NCI-H526 treated with DMSO at 0.1 percent for 48 hours (cell line): ENCODE measurements at places on chromosomes 16 and 17.

GRCh38 chr16:19378511-19378910 lies 39.2 kb upstream of the TMC5 start:
- no peak for DNase-seq

GRCh38 chr17:29903471-29903870 lies 26.6 kb downstream of the SSH2 start:
- DNase-seq: peak; percentile 36

- no peak for DNase-seq
Measured at GRCh38 chr16:17403156-17403809, 67.5 kb downstream of the XYLT1 start.

DNA sequence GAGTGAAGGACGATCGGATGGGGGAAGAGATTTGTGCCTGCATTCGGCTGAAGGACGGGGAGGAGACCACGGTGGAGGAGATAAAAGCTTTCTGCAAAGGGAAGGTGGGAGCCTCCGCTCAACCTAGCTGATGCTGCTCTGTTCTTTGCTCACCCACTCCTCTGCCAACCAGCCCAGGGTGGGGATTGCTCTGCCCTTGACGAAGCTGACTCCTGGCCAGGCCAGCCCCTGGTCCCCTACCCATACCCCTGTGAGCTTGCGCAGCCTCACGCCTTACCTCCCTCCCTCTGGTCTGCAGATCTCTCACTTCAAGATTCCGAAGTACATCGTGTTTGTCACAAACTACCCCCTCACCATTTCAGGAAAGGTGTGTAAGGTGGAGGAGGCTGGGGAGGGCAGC lies 4.8 kb upstream of the RSAD1 start:
- no peak for DNase-seq

GRCh38 chr17:14080847-14081251 lies 11.5 kb downstream of the COX10 start:
- no peak for DNase-seq

GRCh38 chr16:11459722-11460121 lies 114.5 kb downstream of the RMI2 start:
- DNase-seq: no peak

DNA sequence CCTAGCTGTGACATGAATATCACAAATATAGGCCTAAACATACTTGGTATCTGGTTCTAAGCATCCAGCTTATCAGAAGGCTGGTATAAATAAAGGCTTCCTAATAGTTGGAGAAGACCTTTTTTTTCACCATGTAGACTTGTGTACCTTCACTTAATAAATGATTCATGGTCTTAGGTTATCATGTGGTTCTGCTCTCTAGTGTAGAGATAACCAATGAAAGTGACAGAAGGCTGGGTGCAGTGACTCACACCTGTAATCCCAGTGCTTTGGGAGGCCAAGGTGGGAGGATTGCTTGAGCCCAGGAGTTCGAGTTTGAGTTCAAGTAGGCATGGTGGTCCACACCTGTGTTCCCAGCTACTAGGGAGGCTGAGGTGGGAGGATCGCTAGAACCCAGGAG lies 3.1 kb downstream of the DDX19A start:
- DNase-seq: no peak

DNA sequence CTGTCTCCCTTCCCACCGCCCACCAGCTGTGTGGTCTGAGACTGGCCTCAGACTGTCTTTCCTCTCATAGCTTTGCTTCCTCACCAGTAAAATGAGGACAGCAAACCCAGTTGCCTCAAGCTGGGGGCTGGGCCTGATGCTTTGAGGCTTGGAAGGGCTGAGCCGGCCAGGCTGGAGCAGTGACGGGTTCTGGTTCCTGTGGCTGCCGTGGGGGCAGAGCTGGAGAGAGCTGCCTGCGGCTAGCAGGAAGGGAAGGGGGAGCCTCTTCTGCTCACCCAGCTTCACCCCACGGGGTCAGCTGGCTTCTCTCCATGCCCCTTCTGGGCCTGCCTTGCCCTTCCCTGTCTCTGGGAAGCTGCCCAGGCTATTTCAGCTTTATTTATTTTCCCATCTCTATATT lies 23.7 kb downstream of the LASP1 start:
- no peak for DNase-seq

DNA sequence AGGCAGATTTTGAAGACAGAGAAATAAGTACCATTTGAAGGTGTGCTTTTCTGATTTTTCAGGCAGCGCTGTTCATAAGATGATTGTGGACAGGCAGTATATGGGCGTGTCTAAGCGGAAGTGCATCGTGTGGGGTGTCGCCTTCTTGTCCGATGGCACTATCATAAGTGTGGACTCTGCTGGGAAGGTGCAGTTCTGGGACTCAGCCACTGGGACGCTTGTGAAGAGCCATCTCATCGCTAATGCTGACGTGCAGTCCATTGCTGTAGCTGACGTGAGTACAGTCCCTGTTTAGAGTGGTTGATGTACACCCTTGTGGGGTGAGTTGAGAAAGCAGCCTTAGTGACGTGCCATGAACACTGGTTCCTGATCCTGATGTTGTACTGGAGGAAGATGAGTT lies 10.7 kb downstream of the UTP4 start:
- no peak for DNase-seq

GRCh38 chr17:3723556-3724377 lies at the start of gene HASPIN:
HASPIN (plus strand) TSS chr17:3723903; CDS start chr17:3723936, 33 bp downstream.
- peak; percentile 68 for DNase-seq

GRCh38 chr17:8927395-8927794 lies 38.1 kb downstream of the PIK3R5 start:
- DNase-seq: no peak

DNA sequence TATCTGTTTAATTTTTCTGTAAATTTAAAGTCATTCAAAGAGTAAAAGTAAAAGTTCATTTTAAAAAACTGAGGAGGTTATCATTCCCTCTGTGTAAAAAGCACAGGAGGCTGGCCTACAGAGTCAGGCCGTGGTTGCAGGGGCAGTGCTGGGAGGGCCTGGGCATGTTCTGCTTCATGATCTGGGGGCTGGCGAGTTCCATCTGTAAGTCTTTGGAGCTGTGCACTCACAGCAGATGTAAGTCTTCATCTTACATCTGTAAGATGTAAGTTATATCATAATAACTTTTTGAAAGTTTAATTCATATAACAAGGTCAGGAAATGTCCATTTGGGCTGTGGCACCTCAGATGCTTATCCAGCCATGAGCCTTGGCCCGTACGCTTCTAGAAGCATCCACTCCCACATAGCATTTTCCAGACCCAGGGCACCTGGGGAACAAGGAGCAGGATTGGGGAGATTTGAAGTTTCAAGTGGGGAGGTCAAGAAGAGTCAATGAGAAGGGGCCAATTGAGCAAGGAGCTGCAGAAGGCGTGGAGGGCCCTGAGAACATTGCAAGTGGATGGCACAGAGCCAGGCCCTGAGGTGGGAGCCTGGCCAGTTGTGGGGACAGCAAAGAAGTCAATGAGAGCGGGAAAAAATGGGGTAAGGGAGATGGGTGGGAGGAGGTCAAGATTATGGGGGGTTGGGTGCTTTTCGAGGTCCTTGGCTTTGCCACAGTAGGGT lies 54.1 kb downstream of the TNFRSF13B start:
- DNase-seq: no peak

GRCh38 chr16:55045756-55046460 lies 115.2 kb downstream of the IRX5 start:
- DNase-seq: no peak

DNA sequence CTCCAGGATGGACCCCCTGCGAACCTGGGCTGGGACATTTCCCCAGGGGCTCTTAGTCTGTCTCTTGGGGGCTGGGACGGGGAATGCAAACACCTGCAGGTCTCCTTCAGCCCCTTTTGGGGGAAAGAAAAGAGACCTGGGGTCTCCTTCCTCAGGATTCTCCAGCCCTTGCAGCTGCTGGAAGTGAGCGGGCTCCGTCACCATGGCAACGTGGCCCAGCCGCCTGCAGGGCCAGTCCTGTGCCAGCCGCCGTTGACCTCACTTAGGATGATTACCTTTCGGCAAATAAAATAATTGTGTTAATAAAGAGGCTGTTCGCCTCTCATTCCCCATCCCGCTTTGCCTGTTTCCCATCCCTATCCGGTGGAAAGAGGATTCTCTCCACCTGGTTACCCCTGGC lies 25.7 kb downstream of the MRM1 start:
- no peak for DNase-seq

DNA sequence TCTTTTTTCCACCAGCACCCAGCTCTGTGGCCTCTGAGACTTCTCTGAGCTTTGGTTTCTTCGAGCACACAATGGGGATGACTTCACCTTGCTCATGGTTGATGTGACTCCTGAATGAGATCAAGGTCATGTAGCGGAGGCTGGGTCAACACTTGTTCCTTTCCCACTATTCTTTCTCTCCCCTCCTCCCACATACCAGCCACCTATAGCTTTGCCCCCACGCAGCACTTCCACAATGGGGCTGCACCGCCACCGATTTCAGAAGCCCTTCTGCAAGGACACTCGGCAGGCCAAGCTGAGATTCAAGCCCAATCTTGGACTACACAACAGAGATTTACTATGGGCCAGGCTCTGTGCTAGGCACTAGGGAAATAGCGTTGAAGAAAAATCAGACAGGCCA lies 14.4 kb downstream of the TRIM25 start:
- DNase-seq: no peak

- DNase-seq: no peak
Measured at GRCh38 chr17:79504181-79504605, 106.7 kb downstream of the RBFOX3 start.

GRCh38 chr16:73670836-73671820 lies 623.2 kb upstream of the ZFHX3 start:
- DNase-seq: no peak

- no peak for DNase-seq
Measured at GRCh38 chr16:3095869-3096268, 3.2 kb downstream of the ZSCAN10 start.

DNA sequence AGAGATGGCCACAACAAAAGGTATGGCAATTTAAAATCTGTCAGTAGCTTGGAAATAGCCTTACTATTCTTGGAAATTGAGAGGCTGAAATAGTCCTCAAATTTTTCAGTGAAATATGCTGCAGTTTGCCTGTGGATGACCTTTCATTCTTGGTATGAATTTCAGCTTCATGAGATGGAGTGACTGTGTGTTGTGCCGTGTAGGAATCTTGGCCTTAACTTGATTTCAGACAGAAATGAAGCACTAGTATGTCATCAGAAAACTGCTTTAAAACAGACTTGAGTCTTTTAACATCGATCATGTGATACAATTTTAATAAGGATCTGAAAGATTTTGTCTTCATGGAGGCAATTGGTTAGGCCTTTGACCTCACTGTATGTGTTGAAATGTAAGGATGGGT lies 247.2 kb downstream of the CNTNAP4 start:
- DNase-seq: no peak

GRCh38 chr17:72602517-72603419 lies 481.9 kb downstream of the SOX9 start:
- DNase-seq: no peak
